SK-N-MC (cell line): ENCODE measurements at places on chromosomes 7 and 10.

DNA sequence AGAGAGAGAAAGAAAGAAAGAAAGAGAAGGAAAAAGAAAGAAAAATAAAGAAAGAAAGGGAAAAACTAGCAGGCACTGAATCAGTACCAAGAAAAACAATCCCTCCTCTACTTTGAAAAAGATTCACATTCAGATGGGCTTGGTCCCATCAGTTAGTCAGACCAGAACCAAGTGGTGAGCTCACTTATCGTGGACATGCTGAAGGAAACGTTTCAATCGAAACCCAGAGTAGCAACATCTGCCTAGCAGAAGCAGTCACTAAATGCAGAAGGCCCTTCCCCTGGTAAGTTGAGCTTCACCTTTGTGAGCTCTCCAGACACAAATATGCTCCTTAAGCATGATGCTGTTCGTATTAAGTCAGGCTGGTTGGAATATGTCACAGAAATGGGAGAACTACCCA lies 167.7 kb downstream of the TRIL start:
- no peak for DNase-seq

DNA sequence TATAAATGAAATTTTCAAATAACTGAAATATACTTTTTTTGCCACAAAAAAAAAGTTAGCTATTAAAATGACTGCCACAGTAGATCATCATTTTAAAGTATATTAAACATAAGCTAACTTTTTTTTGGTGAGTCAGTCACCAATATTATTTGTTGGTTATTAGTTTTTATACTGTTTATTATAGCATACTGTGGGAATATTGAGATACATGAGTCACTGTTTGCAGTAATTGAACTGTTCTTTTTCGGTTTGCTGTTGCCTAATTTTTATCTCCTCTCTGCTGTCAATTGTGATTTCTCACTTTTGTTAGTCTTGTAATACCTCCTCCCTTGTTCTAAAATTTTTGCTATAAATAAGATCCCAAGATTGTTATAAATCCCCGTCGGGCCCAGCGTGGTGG lies 45.7 kb downstream of the BTAF1 start:
- DNase-seq: no peak

DNA sequence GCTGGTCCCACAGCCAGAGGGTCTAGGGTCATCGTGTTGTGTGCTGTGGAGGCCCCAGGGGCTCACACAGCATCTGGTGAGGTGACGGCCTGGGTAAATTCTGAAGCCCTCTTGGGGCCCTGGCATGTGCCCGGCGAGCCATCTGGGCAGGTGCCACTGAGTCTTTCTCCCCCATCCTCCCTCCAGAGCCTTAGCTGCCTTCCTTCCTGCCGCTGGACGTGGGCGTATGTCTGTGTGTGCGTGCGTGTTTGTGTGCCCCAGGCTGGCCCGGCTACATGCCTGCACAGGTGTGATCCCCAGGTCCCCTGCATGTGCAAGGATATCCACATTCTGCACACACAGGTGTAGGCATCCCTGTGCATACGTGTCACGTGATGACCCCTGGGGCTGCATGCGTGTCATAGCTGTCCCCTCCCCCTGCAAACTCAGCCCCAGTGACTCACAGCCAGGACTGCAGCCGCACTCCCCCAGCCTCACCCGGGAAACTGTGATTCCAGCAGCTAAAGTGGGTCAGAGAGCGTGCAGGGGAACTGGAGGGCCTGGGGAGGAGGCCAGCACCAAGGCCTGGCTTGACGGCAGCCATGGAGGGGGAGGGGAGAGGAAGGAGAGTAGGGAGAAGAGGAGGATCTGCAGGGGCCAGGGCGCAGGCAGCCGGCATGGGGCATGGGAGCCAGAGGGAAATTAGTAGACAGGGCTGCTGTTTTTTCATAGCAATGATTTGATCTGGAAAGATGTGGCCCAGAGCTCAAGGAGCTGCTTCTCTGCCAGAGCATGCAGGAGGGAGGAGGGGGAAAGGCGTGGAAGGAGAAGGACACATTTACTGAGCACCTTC lies 46.4 kb downstream of the ELFN1 start:
- no peak for DNase-seq

GRCh38 chr7:88910516-88910915 lies 115.0 kb upstream of the TEX47 start:
- no peak for DNase-seq

GRCh38 chr10:88243836-88244730 lies 339.0 kb downstream of the RNLS start:
- no peak for DNase-seq

DNA sequence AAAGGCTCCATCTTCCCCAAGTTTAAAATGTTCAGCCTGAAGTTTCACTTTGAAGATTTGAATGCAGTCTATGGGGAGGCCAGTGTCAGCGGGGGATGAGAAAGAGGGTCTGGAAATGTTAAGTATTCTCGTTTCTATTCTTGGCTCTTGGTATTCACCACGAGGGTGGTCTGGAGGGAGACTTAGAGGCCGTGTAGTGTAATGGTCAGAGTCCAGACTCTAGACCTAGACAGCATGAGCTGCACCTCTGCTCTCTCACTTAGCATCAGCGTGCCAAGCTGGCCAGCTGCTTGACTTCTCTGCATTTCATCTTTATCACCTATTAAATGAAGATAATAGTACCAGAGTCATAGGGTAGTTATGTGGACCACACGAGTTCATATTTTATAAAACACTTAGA lies 57.9 kb downstream of the MKX start:
- DNase-seq: no peak

DNA sequence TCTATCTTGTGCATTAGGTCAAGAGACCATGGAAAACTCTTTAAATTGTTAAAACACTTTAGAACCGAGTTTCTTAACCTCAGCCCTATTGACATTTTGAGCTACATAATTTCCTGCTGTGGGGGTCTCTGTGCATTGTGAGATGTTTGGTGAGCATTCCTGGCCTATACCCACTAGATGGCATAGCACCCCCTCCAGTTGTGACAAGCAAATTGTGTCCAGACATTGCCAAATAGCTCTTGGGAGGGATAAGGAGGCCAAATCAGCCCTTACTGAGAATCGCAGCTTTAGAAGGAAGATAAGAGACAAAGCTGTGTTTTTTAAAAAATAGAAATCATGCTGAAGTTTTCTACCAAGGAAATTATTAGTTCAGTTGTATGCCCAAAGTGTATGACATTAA lies 1158.5 kb upstream of the C7orf33 start:
- no peak for DNase-seq

- DNase-seq: no peak
Observed at GRCh38 chr7:141436575-141437075, 114.6 kb upstream of the AGK start.

GRCh38 chr10:21368022-21368582 lies 157.4 kb downstream of the SKIDA1 start:
- no peak for DNase-seq

GRCh38 chr7:38878694-38879457 lies 30.1 kb downstream of the VPS41 start:
- no peak for DNase-seq

GRCh38 chr7:28419716-28420115 lies 7.4 kb downstream of the CREB5 start:
- DNase-seq: no peak

DNA sequence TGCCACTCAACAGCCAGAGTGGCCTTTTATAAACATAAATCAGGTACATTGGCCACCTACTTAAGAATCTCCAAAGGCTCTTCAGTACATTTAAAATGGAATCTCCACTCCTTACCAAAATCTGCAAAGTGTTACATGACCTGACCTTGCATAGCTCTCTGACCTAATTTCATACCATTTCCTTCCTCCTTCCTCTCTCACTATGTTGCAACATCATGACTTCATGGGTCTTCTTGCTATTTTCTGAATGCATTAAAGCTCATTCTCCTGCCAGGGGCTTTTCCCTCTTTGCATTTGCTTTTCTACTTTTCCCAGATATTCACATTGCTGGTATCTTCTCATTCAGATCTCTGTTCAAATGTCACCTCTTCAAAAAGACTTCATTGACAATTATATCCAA lies 22.1 kb upstream of the PPP1R17 start:
- no peak for DNase-seq

DNA sequence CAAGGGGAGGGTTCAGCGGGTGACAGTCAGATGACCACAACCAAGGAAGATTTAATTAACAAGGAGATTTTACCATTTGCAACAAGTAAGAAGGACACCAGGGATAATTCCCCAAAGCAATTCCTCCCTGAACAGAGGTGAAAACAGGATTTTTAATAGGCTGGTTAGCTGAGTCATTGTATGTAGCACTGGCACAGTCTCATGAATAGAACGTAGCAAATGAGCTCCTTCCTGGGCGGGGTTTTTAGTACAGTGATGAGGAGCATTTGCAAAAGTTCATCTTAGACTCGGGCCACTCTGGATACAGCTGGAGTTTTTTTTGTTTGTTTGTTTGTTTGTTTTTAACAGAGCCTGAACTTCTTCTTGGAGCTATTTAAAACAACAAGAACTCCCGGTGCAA lies 39.0 kb downstream of the TAC1 start:
- DNase-seq: no peak

GRCh38 chr7:157676001-157676400 lies 339.2 kb downstream of the DNAJB6 start:
- no peak for DNase-seq

GRCh38 chr10:72337039-72337629 lies 17.6 kb downstream of the DNAJB12 start:
- DNase-seq: no peak

- DNase-seq: no peak
Observed at GRCh38 chr7:48085433-48085791, 3.7 kb upstream of the UPP1 start.

GRCh38 chr7:99002148-99002826 lies 124.0 kb downstream of the TRRAP start:
- no peak for DNase-seq

- DNase-seq: no peak
Observed at GRCh38 chr7:129607471-129608120, 3.9 kb upstream of the NRF1 start.

DNA sequence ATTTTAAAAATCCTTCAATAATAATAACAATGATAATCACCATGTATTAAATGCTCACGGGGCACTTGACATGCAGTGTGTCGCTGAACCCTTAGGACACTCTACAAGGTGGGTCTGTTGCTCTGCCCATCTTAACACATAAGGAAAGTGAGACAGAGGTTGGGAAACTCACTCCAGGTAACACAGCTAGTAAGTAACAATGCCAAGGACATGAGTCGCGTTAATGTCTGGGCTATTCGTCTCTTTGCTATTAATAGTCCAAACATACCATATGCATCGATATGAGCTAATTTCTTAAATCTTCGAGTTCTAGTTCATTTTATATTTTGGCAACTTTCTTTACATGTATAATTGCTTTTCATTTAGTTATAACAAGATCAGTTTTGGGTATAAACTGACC lies 79.5 kb downstream of the BEND7 start:
- no peak for DNase-seq

DNA sequence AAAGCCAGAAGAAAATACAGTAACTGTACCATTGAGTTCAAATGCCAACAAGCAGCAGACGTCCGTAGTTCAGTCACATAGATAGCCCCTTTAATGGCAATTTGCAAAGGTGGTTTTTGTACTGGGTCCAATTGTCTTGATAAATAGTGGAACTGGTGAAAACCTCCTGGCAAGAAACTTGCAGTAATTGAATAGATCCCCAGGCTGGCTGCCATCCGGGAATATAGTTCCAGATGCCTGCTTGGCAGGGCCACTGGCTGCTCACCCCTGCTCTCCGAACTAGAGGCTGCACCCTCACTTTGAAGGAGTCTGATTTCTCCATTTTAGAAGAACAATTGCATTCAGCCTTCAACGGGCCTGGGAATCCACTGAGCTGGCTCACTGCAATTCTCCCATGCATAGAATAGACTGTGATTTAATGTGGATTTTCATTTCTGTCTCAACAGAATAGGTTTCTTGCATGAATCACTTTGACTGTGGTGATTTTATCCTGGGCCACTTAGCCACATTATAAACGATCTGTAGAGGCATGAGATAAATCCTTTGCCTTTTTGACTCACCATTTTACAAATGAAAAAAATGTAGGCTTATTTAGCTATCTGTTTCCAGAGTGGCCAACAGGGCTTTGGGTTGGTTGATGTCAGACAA lies 35.9 kb upstream of the ELMO1 start:
- DNase-seq: no peak

GRCh38 chr10:103106539-103106938 lies 86.5 kb downstream of the NT5C2 start:
- DNase-seq: no peak
